ENCODE measurements at places on chromosomes 11 and 22.

DNA sequence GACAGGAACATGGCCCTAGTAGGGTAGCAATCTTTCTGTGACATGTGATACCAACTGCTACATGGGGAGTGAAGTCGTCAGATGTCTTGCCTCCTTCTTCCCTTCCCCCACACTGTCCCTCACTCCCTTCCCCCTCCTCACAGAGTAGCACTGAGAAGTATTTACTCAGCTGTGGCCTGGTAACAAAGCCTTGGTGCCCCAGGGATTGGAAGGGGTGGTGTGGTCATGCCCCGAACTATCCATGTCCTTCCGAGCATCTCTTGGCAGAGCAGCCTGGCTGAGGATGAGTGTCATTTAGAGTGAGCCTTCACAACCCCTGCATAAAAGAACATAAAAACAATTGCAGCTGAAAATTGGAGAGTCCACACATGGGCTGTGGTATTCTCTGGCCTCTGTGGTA lies 46.1 kb downstream of the ARFGAP2 start:
- no peak for DNase-seq

DNA sequence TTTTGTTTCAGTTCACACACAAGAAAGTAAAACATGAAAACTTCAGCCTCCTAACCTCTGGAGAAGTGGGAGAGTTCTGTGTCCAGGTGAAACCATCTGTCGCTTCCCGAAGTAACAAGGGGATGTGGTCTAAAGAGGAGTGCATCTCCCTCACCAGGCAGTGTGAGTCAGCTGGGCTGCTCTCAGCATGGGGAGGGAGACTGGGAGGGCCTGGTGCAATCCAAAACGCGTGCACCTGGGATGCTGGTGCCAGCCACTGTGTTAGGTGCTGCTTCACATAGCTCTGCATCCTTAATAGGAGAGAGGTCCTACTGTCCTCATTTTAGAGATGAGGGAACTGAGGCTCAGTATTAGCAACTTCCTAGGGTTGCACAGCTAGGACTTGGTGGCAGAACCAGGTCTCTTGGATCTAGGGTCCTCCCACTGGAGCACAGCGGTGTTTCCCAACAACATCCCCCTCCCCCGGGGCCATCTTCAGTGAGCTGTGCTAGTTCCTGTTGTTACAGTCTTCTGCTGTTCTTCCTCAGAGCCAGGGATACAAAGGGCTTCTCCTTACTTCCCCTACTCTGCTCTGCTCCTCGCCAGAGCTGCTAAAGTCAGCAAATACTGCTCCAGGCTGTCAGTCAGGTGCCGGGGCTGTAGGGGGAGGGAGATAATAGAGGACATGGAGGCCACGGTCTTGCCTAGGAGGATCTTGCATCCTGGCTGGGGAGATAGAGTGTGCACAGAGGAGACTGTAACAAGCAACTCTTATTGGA lies 8.0 kb downstream of the IL10RA start:
- DNase-seq = no peak

DNA sequence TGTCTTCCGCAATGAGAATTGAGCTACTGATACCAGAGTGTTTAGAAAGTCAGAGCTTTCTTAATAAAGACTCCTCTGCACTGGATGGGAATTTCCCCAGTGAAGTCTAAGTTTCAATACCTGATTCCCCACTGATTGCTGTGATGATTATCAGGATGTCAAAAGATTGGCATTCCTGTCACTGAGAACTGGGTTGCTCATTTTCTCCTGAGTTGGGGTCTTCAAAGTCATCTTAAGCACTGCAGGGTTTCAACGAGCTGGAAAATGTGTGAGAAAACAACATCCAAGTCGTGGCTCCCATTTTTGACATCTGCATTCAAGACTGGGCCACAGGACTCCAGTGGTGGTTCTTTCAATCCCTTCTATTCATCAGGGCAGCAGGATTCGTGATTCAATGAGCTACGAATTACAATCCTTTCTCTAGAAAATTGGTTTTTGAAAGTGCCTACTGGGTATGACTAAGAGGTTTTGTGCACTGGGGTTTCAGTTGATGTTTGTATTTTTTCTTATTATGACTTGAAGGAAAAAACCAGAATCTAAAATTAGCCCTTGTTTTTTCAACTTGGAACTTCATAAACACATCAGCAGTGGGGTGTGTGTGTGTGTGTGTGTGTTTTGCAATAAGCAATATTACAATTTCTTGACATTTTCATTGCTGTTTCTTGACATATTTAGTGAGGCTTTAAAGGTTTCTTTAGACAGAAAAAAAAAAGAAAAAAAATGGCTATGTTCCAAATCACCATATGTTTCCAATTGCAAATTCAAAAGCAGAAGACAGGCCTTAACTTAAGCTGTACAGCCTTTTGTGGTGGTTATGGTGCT lies 233.0 kb downstream of the FAM76B start:
- DNase-seq = no peak

DNA sequence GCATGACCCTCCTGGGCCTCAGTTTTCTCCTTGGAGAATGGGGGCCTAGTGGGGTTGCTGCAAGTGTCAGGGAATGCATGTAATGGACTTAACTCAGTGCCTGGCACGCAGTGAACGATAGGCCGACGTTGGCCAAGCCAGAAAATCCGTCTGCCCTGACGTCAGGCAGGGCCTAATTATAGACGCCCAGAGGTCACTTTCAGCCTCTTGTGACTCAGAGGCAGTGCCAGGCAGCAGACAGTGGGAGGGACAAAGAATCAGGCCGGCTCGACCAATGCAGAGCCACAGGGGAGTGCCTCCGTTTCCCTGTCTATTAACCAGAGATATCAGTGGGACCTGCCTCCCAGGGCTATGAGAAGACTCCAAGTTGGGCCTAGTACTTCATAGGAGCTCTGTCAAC lies 115.0 kb downstream of the MN1 start:
- DNase-seq = no peak

DNA sequence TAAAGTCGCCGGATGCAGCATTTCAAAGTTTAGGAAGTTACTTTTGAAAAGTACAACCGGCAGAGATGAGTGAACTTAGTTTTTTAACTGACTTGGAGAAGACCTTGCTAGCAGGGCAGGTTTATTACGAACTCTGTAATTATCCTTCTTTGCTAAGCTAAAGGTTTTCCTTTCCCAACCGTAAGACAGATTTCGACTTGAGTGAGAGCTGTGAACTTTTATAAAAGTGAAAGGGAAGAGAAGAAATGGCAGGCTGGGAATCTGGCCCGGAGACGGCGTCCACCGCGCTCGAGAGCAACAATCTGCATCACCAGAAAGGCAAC lies 659 bp upstream of the TEAD1 start:
- no peak for DNase-seq

DNA sequence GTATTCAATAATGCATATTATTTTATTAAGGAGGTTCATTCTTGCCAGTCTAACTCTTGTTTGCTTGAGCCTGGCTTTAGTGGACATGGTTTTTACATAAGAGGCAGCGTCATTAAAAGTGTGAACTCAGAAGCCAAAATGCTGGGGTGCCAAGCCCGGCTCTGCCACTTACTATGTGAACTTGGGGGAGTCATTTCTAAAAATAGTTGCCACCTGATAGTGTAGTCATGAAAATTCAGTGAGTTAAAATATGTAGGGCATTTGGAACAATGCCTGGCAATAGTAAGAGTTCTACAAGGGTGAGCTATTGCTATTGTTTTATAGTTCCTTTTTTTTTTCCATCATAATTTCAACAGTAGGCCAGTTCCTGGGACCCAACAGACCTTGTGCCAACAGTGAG lies 49.9 kb downstream of the TENM4 start:
- no peak for DNase-seq

DNA sequence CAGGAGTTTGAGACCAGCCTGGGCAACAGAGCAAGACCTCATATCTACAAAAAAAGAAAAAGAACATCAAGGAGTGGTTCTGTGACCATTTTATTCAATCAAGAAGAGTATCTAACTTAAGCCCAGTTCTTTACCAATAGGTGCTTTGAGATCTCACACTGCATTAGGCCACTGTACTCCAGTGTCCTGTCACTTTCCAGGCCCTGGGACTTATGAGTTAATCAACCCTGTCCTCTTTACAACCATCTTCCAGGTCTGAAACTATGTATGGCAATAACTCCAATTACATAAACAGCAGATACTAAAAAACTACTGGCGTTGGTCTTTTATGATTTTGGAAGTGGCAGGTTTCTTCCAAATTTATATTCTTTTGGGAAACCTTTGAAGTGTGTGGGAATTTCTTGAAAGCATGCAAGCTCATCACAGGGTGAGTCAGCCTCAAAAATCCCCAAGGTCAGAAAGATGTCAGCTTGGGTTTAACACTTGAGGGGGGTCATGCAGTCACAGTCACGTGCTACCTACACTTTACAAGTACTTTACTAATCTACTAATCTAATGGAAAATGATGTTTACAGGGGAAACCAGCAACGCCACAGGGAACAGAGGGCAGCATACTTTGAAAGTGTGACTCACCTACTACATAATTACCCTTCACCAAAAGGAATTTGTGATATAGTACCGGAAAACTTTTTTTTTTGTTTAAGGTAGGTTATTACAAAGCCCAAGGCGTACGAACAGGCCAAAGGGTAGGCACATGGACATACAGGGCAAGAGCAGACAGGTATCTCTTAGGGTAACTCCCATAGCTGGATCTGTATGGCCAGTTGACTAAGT lies 15.6 kb downstream of the PISD start:
- DNase-seq = no peak

GRCh38 chr22:36900225-36900624 lies 13.2 kb upstream of the CSF2RB start:
- no peak for DNase-seq

DNA sequence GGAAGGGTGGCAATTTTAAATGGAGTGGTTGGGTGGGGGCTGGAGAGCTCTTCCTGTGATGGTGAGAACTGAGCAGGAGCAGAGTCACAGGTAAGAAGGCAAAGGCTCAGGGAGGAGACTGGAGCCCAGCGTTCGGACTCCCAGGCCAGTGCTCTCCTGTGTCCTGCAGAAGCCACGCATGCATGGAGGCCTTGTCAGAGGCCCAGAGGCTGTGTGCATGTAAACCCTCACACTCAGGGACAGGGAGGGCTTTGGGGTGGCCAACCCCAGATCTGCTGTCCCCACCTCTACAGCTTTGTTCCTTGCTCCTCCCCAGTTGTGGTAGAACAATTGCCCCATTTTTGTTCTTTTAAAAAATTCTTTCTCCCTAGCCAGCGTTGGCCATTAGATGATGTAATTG lies 130.4 kb upstream of the PARVA start:
- DNase-seq = no peak

DNA sequence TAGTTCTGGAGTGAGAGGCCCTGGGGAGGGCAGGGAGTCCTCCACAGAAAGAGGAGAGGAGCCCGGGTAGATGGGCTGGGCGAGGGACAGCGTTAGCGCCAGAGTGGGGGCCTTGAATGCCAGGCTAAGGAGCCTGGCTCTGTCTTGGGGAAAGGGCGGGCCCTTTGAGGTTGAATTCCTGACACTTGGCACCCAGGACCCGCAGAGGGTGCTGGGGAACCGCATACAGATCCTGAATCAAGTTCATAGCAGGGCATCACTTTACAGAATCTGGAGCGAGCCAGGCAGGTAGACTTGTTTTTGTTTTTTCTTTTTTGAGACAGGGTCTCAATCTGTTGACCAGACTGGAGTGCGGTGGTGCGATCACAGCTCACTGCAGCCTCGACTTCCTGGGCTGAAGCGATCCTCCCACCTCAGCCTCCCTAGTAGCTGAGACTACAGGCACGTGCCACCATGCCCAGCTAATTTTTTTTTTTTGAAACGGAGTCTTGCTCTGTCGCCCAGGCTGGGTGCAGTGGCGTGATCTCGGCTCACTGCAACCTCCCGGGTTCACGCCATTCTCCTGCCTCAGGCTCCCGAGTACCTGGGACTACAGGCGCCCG lies 6.1 kb downstream of the CARNS1 start:
- DNase-seq = no peak

GRCh38 chr11:85758480-85759039 lies 52.4 kb downstream of the SYTL2 start:
- DNase-seq = no peak

DNA sequence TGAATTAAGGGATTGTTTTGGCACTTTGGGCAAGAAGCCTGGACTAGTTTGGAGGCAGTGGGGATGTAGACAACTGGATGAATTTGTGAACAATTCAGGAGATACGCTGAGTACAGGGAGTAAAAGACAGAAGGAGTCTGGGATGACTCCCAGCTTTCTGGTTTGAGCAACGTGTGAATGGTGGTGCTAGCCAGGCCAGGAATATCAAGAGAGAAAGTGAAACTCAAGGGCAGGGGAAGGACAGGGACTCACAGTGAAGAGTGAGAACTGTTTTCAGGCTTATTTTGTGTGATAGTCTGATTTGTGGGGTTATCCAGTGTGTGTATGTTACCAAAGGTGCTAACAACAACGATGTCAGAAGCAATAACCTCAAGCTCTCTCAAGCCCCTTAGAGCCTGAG lies 15.9 kb downstream of the CHRM1 start:
- no peak for DNase-seq

DNA sequence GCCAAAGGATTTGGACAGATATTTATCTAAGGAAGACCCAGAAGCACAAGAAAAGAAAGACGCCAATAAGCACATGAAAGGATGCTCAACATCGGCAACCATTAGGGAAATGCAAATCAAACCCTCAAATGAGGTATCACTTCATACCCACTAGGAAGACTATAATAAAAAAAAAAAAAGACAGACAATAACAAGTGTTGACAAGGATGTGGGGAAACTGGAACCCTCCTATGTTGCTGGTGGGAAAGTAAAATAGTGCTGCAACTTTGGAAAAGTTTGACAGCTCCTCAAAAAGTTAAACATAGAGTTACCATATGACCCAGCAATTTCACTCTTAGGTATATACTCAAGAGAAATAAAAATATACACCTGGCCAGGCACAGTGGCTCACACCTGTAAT lies 47.0 kb downstream of the MICAL3 start:
- no peak for DNase-seq

DNA sequence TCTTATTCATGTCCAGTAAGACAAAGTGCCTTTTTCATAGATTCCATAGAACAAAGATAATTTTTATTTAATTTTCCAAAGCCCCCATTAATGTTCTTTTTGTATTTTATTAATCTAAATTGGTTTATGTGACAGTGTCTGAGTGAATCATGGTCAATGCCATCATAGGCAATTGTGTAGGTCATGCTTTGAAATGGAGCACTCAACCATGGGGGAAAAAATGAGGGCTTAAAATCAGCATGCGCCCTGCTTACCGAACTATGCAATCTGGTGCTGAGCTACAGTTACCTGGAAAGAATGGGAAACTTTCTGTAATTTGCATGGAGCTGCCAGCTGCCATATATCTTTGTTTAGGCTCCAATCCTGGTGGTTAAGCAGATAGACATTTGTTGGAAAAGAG lies 28.4 kb upstream of the RAB38 start:
- DNase-seq = no peak
